ENCODE measurements at places on chromosomes 13 and 19. TPM values are rescaled to one million over a fixed set of nuclear protein-coding genes. Genes with fewer than 3 reads are reported as not detected.

The TPGS1 gene
- total RNA-seq = 11.2 TPM

The FBXO27 gene
- total RNA-seq = 15.3 TPM

The UPK1A gene
- not detected for total RNA-seq

The NXNL1 gene
- total RNA-seq = 0.59 TPM

The LILRB2 gene
- total RNA-seq = 2.8 TPM

The ATP4B gene
- not detected for total RNA-seq

The PSG2 gene
- not detected for total RNA-seq

The ZNF528 gene
- 21.5 TPM for total RNA-seq

The GIPC3 gene
- total RNA-seq = 1.3 TPM

The DUS3L gene
- total RNA-seq = 21.6 TPM

The CD177 gene
- total RNA-seq = 1.4 TPM

The C13orf42 gene
- total RNA-seq = not detected

The CGB5 gene
- not detected for total RNA-seq

The AMER2 gene
- total RNA-seq = not detected

The POU2F2 gene
- total RNA-seq = 0.51 TPM

The SHC2 gene
- total RNA-seq = 16.8 TPM

The RASAL3 gene
- 1.7 TPM for total RNA-seq

The ACER1 gene
- not detected for total RNA-seq
